Heart right ventricle (tissue), 16 donors: ENCODE measurements at places on chromosomes 13 and 19.

- no peak for DNase-seq
These were observed 1.7 kb downstream of the PRKCG start for GRCh38 chr19:53883741-53884140.

GRCh38 chr19:56107626-56108351 lies 13.3 kb downstream of the ZNF787 start:
- peak; percentile 36 for DNase-seq

DNA sequence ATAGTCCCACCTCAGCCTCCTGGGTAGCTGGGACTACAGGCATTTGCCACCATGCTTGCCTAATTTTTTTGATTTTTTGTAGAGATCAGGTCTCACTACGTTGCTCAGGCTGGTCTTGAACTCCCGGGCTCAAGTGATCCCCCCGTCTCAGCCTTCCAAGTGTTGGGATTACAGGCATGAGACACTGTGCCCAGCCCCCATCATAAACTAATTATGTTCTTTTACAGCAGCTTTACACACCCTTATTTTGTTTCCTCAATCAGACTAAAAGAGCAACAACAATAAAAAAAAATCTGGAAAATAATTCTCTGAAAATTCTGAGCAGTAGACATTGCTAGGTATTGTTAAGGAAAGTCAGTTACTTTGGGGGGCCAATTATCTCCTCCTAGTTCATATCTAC lies 35.7 kb downstream of the STARD13 start:
- DNase-seq = no peak

- DNase-seq = no peak
These were observed 114.4 kb upstream of the IRS2 start for GRCh38 chr13:109900741-109901140.

- no peak for DNase-seq
These were observed 4.6 kb downstream of the LRRC4B start for GRCh38 chr19:50563597-50563996.

DNA sequence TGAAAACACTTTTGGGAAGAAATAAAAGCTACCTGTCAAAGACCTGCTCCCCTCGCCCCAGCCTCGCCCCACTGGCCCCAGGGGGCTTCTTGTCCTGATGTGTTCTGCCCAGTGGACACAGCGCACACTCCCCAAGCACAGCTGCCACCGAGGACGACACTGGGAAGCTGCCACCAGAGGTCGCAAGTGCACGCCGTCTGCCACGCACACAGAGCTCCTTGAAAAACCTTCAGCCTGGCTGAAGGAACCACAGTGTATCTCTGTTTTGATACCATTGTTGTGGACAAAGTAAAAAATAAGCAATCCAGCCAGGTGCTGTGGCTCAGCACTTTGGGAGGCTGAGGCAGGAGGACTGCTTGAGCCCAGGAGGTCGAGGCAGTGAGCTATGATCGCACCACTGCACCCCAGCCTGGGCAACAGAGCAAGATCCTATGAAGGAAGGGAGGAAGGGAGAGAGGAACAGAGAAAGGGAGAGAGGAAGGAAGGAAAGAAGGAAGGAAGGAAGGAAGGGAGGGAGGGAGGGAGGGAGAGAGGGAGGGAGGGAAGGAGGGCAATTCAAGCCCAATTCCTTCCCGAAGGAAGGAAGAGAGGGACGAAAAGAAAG lies 57.3 kb downstream of the CEBPG start:
- peak; percentile 70 for DNase-seq

- DNase-seq = no peak
These were observed 92.1 kb downstream of the ABCC4 start for GRCh38 chr13:95209109-95209508.

DNA sequence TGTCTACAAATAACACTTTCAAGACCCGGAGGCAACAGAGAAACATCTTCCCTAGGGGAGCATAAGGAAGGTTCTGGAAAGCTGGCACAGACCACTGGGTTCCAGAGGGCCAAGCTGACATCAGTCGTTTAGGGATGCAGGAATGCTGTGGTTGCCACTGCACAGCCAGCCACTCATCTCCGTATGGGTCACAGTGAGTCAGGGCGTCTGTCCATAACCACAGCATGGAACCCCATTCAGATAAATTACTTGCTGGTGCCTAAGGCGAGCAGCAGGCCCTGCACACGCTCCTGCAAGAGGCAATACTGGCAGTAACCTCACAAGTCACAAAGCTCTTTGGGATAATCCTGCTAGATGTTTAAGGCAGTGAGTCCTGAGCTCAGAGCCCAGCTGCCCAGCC lies 140.9 kb upstream of the UBL3 start:
- no peak for DNase-seq

GRCh38 chr19:3625996-3626472 lies 556 bp downstream of the CACTIN start:
- DNase-seq = no peak

GRCh38 chr13:103006641-103007426 lies 59.4 kb downstream of the SLC10A2 start:
- no peak for DNase-seq

DNA sequence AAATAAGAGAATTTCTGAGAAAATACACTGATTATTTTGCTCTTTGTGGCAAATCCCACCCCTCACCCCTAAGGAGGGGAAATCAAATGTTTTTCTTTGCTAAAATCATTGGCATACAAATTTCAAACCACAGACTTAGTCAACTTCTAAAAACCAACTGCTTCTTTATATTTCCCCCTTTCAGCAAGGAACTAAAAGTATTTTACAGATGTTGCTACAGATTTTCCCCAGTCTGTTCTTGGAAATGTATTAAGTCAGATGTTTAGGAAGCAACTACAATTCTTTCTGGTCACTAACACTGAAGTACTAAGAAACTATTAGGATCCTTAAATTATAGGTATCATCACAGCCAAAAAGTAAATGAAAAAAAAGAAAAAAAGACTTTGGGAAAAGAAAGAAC lies 6.9 kb downstream of the MTMR6 start:
- DNase-seq = no peak

DNA sequence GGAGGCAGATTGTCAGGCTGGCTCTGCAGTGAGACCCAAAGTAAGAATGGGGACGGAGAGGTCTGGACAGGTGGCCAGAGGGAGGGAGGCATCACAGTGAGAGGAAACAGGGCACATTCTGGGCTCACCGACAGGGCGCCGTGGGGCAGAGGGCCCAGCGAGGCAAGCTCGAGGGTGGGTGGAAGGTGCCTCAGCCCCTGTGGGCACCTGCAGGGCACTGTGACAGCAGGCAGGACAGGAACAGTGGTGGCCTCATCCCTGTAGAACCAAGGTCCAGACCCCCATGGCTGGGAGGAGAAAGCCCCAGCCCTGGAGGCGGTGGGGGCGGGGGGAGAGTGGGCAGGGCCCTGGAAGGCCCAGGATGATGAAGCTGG lies 27.7 kb downstream of the PIP5K1C start:
- DNase-seq = no peak

DNA sequence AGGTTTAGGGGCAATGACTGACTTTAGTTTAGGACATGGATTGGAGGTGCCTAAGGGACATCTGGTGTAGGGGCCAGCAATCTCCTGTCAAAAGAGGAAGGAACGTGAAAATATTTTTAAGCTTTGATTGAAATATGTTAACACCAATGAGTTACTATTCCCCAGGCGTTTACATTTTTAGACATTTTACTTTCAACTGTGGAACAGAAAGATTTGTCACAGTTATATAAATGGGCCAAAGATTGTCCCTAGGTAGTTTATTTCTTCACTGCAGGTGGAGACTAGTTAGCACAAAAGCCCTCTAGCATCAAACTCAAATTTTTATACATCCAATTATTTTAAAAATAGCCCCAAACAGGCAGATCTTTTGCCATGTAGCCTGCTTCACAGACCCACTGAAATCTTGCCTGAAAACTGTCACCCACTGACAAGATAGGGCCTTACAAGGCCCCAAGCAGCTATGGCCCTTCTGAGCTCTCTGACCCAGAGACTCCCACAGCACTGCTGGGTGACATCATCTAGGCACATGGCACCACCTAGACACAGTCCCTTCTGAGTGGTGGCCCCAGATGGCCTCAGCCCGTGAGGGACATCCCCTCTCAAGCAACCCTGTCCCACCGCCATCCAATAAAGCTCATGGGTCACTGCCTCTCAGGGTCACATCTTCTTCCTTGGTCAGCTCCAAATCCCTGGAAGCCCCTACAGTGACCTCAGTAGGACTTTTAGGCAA lies 64.8 kb upstream of the DOCK9 start:
- no peak for DNase-seq

GRCh38 chr19:34120846-34121639 lies 51.3 kb upstream of the LSM14A start:
- DNase-seq = no peak

- DNase-seq = no peak
These were observed 219.9 kb upstream of the IRS2 start for GRCh38 chr13:110006304-110006703.

DNA sequence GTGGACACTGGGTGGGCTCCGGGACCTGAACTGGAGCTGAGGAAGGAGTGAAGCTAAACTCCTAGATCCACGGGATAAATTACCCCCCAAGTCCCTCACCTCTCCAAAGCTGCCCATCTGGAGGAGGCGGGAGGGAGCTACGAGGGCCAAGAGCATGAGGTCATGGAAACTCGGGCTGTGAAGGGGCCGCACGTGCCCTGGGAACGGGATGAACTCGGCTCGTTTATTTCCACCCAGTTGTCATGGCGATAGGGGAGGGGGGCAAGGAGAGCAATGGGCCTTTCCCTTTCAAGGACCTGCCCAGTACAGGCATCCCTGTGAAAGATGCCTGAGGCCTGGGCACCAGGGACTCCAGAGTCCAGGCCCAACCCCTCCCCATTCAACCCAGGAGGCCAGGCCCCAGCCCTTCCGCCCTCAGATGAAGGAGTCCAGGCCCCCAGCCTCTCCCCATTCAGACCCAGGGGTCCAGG lies 3.8 kb downstream of the PPP1R12C start:
- peak; percentile 85 for DNase-seq

- DNase-seq = no peak
These were observed 521.9 kb downstream of the KLF5 start for GRCh38 chr13:73580513-73581267.

DNA sequence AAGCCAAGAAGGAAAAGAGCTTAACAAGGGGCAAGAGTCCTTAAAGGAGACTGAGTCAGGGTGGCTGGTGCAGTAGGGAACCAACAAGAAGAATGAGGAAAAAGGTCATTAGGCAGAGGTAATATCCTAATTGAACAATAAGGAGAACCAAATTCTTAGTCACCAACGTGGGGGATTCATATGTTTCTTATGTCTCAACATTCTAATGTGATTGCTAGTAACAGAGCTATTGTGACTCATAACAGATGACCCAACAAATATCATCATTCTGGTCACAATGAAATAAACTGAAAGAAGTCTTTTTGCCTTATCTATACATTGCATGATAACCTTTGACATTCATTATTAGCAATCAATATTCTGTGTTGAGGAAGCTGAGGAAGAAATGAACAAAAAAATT lies 101.6 kb downstream of the RAP2A start:
- no peak for DNase-seq

GRCh38 chr19:38389101-38389925 lies 816 bp downstream of the SPRED3 start:
- no peak for DNase-seq

GRCh38 chr13:101634142-101634541 lies 181.7 kb downstream of the ITGBL1 start:
- DNase-seq = no peak

DNA sequence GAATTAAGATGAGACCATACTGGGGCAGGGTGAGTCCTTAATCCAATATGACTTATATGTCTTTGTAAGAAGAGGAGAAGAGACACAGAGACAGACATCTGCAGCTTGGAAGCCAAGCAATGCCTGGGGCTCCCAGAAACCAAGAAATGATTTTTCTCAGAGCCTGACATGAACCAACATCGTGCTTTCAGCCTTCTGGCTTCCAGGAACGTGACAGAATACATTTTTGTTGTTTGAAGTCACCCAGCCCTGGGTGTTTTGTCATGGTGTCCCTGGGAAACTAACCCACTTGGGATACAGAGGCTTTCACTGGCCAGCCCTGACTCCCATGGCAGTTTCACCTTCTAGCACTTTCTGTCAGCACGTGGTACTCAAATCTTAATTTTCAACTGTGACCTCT lies 95.3 kb upstream of the SLC10A2 start:
- DNase-seq = no peak

GRCh38 chr13:28794396-28794795 lies 25.7 kb upstream of the MTUS2 start:
- DNase-seq = no peak

- no peak for DNase-seq
These were observed 2.3 kb upstream of the UHRF1 start for GRCh38 chr19:4906963-4907362.

- DNase-seq = no peak
These were observed 82.9 kb downstream of the ZNF737 start for GRCh38 chr19:20482721-20483120.

- DNase-seq = peak; percentile 59
These were observed 4.4 kb downstream of the BCAT2 start for GRCh38 chr19:48806518-48806817.

GRCh38 chr19:38182536-38183210 lies 41.3 kb downstream of the DPF1 start:
- DNase-seq = no peak
